ENCODE measurements at places on chromosomes 13 and 19.

GRCh38 chr13:33723365-33723764 is 94.6 kb upstream of the RFC3 start:
- no peak for DNase-seq

GRCh38 chr13:53285896-53286430 is 257.4 kb downstream of the OLFM4 start:
- DNase-seq = no peak

DNA sequence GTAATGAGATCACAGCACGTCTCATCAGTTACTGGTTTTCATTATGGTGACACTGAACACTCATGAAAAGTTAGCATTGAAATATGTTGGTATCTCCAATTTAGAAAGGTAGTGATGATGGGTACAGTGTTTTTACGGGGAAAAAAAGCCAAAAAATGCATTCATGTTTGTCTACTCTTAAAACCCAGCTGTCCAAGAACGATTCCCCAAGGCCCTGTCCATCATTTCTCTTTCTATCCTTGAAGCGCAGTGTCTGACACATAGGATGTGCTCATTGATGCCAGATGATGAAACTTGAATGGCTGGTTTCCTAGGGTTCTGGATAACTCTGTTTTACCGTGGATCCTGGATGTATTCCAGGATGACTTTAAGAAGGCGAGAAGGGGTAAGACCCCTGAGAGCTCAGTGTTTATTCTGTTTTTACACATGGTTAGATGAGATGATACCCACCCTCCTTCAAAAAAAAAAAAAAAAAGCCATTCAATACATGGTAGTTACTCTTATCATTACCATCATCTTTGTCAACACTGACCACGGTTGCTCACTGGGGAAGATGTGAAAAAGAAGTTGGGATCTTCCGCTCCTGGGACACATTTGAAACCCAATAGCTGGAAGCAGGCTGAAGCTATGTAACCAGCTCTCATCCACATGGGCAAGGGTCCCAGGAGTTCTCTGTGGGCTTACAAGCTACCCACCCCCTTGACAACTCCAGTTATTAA is 22.5 kb downstream of the SERP2 start:
- DNase-seq = no peak

GRCh38 chr19:32450217-32450616 is 44.6 kb downstream of the DPY19L3 start:
- no peak for DNase-seq

GRCh38 chr13:75333103-75333502 is 148.9 kb downstream of the TBC1D4 start:
- no peak for DNase-seq

GRCh38 chr19:45163156-45163555 is 2.4 kb upstream of the NKPD1 start:
- no peak for DNase-seq

- no peak for DNase-seq
These were observed 54.5 kb downstream of the ZNF93 start for GRCh38 chr19:19955208-19955607.

- DNase-seq = no peak
These were observed 34.8 kb downstream of the ATP7B start for GRCh38 chr13:51976423-51976822.

- no peak for DNase-seq
These were observed 2.0 kb downstream of the RAB20 start for GRCh38 chr13:110559429-110559943.

- DNase-seq = no peak
These were observed 219.9 kb upstream of the IRS2 start for GRCh38 chr13:110006304-110006703.

- DNase-seq = no peak
These were observed 2009.6 kb downstream of the OLFM4 start for GRCh38 chr13:55038230-55038629.

DNA sequence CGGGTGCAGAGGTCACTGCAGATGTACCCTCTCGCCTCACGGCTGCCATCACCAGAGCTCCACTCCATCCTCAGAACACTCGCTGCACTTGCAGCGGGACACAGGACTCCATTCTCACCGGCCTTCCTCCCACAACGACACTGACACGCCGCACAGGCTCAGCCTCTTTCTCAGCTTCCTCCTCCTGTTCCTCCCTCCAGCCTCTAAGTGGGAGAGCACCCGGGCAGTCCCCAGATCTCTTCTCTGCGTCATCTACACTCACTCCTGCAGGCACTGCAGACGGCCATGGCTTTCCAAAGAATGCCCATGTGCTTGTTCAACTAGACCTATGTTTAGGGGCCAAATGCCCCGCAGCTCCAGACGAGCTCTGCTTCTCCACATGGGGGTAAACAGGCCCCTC is 14.3 kb upstream of the FKRP start:
- DNase-seq = no peak

DNA sequence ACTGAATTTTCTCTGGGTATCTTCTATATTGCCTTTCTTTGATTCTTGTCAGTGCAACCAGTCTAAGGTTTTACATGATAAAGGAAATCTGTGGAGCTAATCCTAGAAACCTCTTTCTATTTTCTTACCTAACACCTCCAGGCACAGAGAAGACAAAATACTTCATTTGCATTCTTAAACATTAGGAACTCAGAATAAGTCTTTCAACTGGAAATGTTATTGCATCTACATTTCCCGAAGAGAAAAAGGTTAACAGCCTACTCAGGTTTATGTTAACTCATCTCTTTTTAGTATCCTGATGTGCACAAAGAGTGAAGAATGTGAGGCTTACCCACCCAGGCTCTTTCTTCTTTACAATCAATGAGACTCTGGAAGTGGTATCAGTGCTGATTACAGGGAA is 106.7 kb downstream of the PCCA start:
- DNase-seq = no peak

DNA sequence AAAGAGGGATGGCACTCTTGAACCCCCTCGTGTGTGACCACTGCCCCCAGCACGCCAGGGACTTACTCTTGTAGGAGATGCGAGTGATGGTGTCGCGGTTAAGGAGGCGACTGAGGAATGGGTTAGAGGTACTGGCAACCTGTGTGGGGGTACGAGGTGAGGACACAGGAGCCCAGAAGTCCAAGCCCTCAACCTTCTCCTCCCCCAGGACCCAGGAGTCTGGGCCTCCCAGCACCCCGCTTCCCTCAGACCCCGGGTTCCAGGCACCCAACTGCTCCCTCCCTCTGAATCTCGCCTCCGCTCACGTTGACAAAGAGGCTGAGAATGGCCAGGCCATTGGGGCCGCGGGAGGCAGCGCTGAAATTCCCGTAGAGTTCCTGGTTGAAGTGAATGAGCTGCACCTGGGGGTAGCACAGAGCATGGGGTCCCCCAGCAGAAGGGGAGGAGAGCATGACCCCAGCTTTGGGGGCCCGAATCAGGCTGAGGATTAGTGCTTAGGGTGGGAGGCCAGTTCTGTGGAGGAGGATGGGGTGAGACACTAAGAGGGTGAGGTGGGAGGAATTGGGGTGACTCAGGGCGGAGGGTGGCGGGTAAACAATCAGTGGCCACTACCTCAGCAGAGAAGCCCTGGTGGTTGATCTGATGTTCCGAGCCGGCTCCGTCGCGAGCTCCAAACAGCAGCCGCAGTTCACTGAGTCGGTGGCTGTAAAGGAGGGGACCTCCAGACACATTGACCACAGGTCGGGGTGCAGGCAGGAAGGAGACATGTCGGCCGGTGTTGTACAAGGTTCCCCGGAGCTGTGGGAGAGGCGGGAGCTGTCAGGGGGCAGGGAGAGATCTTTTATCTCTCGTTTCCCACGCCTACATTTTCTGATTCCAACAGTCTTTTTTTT is 2.5 kb upstream of the DBP start:
- DNase-seq = no peak

DNA sequence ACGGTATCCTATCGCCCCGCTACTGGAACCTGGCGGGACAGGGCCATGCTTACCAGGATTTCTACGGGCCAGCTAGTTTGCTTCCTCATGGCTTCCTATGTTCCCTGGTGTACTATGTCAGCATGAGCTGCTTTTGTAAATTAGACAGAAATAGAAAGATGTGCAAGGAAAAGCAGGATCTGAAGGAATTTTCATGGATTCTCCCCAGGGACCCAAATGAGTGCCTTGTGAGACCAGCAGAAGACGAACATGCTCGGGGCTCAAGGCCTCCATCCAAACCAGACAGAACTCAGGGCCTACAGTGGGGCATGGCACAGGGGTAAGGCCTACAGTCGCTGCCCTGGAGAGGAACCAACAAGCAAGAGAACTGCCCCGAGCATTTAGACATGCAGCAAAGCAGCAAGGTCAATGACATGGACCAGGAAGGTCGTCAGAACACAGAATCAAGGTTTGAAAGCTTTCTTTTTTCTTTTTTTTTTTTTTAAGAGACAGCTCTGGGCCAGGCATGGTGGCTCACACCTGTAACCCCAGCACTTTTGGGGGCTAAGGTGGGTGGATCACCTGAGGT is 17.3 kb downstream of the EPS15L1 start:
- DNase-seq = no peak

GRCh38 chr19:3801412-3802096 is 15.4 kb upstream of the MATK start:
- no peak for DNase-seq

DNA sequence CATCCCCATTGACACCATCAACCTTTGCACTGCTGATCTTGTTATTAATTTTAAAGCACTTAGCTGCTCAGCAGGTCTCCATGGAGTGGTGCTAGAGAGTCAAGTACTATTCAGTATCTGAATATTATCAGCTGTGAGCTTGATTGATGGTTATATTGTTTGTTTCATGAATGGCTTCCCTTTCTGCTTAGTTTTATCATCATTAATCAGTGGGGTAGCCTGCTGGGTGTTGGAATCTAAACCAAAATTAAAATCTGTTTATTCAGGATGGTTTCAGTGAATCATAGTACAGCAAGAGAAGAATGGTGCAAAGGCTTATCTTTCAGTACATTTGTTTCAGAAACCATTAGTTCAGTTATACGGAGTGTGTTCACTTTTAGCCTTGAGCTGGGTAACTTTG is 42.5 kb upstream of the SCEL start:
- no peak for DNase-seq

- DNase-seq = no peak
These were observed 3.7 kb upstream of the CSNK1A1L start for GRCh38 chr13:37109051-37109678.

GRCh38 chr13:46211116-46211482 is 629 bp upstream of the LRRC63 start:
- DNase-seq = no peak

DNA sequence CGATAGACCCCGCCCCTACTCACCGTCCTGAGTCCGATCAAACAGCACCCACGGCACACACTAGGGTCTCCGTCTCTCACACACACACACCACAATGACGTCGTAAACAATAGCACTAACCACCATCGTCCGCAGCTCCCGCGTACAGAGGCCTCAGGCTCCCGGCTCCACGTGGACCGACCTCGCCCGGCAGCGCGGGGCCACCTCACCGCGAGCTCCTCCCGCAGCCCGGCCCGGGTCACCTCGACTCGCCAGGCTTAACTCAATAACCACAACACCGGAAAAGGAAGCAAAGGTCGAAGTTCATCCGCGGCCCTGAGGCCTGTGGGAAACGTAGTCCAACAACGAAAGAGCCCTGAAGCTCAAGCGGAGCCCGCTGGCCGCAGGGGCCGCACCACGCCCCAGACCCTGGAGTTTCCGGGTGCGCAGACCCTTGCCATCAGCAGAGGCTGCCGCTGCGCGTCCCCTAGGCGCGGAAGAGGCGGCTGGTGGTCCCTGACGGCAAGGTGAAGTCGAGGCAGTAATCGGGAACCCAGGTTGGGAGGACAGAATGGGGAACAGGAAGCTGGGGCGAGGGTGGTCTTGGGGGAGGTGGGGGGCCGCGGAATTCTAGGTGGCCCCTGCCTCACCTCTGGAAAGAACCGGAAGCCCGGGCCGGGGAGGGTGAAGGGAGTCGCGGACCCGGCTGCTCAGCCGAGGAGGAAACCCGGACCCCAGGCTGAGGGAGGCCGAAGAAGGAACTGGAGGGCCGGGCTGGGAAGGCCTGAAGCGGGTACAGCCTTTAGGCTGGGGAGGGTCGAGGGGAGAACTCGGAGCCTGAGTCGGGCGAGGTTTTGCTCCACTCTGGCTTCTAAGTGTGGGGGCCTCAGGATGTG is at the start of gene ZNF529:
Gene ZNF529, minus strand, starts transcription at position 273 of the 875 bp plus-strand sequence. CDS start 946 bp downstream, outside the sequence.
- peak; percentile 76 for DNase-seq

GRCh38 chr19:2602391-2603181 is 99.9 kb downstream of the GNG7 start:
- no peak for DNase-seq

- no peak for DNase-seq
These were observed 16.4 kb upstream of the KCNN1 start for GRCh38 chr19:17950310-17951156.

DNA sequence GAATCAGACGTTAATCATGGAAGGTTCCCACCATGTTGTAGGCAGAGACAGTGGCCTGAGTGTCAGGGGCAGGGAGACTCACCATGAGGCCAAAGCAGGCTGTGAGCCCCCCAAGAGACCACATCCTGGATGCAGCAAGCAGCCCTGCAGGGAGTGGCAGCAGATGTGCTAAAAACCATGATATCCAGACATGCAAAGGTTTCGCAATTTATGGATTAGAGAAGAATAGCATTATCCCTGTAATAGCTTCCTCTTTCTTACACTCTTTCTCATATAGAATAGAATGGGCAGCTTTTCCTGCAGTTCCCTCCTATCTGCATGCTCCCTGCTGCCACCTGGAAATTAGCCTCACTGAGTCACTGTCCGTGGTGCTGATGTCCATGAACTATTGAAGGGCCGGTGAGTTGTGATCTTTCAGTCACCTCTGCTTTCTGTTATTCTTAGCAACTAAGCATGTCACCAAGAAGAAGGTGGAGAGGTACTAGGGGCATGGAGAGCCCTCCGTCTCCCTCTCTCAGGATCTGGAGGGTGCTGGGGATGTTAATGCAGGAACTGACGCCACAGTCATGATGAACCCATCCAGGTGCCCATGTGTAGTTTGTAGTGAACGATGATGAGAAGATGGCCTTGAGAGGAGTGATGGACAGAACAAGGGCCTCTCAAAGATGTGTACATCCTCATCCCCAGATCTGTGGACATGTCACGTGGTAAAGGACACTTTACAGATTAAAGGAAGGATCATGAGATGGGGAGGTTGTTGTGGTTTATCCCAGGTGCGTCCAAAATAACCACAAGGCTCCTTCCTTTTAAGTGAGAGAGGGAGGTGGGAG is 9.9 kb downstream of the CEACAM4 start:
- DNase-seq = no peak

- no peak for DNase-seq
These were observed 915.1 kb downstream of the SLITRK5 start for GRCh38 chr13:88586263-88586662.

DNA sequence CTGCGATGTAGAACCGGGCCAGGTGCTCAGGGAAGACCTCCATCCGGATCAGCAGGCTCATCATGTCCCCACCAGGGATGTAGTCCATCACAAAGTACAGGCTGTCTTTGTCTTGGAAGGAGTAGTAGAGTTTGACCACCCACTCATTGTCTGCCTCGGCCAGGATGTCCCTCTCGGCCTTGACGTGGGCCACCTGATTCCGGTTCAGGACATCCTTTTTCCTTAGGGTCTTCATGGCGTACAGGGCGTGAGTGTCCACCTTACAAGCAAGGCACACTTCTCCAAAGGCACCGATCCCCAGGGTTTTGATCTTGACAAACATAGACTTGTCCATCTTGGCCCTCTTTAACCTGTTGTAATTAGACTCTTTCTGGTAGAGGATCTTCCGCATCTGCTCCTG is 78.0 kb downstream of the LATS2 start:
- no peak for DNase-seq
